ENCODE measurements at places on chromosomes 12 and 14. TPM values are rescaled to one million over a fixed set of nuclear protein-coding genes. Genes with fewer than 3 reads are reported as not detected.

TAS2R9 gene
- total RNA-seq: not detected

RNASE3 gene
- total RNA-seq: not detected

PTCSC3 gene
- total RNA-seq: not detected

E2F7 gene
- total RNA-seq: 8.6 TPM

ANO2 gene
- not detected for total RNA-seq

FKBP3 gene
- total RNA-seq: 125 TPM

FAM222A gene
- 5.7 TPM for total RNA-seq

CISTR gene
- not detected for total RNA-seq

LGMN gene
- total RNA-seq: 60.0 TPM

SLC17A8 gene
- not detected for total RNA-seq

GZMB gene
- not detected for total RNA-seq

WSCD2 gene
- total RNA-seq: not detected

PLCZ1 gene
- total RNA-seq: not detected

AMN gene
- 0.54 TPM for total RNA-seq

COL2A1 gene
- total RNA-seq: 0.12 TPM
